ENCODE measurements at places on chromosomes 2 and 18. TPM values are rescaled to one million over a fixed set of nuclear protein-coding genes. Genes with fewer than 3 reads are reported as not detected.

ITGA4 gene
- 2.0 TPM for total RNA-seq

DNA sequence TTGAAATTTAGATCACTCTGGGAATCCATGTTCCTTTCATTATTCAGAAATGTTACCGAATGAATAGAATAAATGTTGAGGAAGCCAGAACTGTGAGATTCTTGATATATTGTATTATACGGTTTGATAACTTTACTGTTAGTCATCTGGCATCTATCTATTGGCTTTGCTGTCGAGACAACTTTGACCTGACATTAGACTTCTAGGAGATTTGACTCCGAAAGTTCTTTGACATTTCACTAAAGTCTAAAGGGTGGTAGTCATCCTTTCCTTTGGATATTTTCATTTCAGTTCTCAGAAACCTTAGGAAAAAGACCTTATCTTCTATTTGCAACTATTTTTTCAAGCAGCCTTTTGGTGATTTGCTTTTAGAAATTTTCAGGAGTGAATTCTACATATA lies 1.9 kb downstream of the BMPR2 start:
- H3K27ac ChIP-seq = no peak overlapping the region
- H3K4me3 ChIP-seq = peak overlapping the region; percentile 63
- peaks cover 6% of the 10 kb centered on the region for H3K4me1 ChIP-seq
- no peak for DNase-seq

DNA sequence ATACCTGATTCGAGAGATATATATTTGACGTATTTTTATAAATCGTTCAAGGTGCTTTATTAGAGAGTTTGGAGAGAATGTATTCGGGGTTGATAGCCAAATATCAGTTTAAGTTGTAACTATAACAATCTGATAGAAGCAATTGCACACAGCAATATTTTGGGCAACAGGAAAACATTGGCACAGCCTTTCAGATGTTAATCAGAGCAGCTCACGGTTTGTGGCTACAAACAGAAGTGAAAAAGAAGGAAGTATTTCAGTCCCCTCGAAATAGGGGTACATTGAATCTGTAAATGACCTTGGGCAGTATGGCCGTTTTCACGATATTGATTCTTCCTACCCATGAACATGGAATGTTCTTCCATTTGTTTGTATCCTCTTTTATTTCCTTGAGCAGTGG lies 20.6 kb downstream of the SERPINB10 start:
- H3K27ac ChIP-seq = no peak overlapping the region
- H3K4me1 ChIP-seq = no peaks in the 10 kb centered on the region
- DNase-seq = no peak
- no peak overlapping the region for H3K4me3 ChIP-seq

- no peak for DNase-seq
- peaks cover 1% of the 10 kb centered on the region for H3K4me1 ChIP-seq
- H3K36me3 ChIP-seq = no peaks in the 10 kb centered on the region
- H3K4me3 ChIP-seq = no peak overlapping the region
- H3K27me3 ChIP-seq = no peaks in the 10 kb centered on the region
- no peak overlapping the region for H3K27ac ChIP-seq
Measured at GRCh38 chr2:3571284-3571683, 3.8 kb upstream of the RPS7 start.

All from ovary (tissue), 10 donors.